ENCODE measurements at places on chromosomes 5 and 9.

GRCh38 chr5:156693113-156693512 lies 157.0 kb upstream of the PPP1R2B start:
- no peak for DNase-seq

DNA sequence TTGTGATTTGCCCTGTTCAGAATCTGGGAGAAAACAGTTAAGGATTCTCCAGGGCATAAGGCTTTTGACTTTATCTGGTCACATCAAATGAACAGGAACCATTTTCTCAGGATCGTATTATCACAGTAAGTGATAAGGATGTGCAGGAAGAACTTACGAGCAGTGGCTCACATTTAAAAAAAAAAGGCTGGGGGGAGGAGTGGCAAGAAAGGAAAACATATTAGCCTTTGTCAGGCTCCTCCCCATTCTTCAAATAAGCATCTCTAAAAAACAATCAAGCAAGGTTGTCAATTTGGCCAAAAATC lies 234.3 kb upstream of the TMEM161B start:
- DNase-seq, result no peak

DNA sequence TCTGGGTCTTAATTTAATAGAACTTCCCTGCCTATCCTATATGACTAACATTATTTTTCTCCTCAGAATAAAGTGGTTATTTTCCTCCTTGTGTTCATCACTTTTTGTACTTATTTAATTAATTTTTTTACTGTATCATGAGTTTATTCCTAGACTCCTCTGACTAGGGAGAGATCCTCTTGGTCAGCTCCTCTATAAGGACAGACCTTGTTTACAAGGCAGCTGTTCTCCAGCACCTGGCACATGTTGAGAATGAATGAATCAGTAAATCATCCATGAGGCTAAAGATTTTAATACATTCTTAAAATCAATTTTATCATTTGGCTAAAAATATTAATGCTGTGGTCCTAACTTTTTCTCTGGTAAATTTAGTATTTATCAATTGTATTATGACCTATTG lies 139.8 kb downstream of the NUDT12 start:
- no peak for DNase-seq

DNA sequence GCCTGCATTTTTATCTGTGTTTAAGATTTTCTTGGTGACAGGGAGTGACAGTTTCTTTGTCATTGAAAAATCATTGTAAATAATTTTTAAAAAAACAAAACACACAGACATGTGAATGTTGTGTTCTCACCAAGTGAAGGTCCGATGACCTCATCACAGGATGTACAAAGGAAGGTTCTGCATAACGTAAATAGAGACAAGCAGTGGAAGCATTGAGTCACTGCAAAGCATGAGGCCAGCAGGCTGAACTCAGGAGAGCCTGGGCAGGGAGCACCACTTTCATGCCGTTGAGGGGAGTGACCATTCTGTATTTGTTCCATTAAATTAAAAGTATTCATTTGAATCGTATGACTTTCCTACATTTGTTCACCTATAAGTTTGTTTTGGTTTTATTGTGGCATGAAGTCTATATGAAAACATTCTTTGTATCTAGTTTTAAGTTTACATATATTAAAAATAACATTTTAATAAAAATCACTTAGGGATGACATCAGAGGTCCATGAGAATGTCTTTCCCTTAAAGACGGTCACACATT lies 70.4 kb upstream of the TLE1 start:
- DNase-seq, result no peak

DNA sequence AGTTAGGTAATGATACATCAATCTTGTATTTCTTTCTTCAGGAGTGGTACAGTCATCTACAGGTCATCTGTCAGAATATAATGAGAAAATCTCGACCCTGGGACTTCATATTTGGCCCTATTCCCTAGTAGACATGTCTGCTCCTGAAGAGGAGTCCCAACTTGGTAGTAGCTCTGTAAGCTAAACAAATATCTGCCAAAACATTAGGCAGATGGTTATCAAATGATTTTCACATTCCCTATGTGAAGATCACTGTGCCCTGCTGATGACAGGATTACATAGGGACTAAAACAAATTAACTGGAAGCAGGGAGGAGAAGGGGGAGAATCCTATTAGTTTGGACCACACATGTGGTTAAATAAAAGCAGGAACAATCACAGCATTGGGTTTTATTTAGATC lies 138.6 kb upstream of the NFIB start:
- DNase-seq, result no peak

DNA sequence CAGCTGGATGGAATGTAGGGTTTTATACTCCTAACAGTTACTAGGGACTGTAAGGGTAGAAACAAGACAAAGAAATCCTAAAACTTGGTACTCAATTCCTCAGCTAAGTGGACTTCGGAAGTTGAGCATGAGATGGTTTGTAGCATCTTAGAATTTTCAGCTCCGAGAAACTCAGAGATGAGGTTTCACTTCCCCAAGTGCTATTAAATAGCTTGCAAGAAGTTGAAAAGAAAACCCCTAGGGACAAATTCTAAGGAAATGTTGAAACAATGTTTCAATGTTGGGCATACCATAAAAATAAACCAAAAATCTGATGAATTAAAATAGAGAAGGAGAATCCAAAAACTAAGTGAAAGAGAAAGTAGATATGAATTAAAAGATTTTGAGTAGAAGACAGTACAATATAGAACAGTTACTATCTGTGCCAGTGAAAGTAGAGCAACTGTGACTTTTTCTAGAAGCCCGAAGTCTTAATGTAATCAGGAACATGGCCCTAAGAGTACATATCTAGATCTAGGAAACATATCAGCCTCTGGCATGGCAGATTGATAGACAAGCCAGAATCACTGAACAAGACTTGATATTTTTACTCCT lies 308.6 kb upstream of the RGMB start:
- DNase-seq, result no peak

DNA sequence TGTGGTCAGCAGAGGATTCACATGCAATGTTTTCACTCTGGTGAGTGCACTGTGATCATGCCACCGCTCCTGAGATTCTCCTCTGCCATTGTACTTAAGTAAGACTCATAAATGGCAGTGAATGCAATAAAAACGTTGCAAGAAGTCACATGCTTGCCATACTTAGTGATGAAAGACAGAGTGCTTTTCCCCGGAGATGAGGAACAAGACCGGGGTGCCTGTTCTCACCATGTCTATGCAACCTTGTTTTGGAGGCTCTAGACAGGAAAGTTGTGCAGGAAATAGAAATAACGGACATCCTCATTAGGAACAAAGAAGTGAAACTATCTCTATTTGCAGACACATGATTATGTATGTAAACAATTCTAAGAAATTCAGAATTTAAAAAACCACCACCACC lies 84.7 kb upstream of the IRX2 start:
- no peak for DNase-seq

DNA sequence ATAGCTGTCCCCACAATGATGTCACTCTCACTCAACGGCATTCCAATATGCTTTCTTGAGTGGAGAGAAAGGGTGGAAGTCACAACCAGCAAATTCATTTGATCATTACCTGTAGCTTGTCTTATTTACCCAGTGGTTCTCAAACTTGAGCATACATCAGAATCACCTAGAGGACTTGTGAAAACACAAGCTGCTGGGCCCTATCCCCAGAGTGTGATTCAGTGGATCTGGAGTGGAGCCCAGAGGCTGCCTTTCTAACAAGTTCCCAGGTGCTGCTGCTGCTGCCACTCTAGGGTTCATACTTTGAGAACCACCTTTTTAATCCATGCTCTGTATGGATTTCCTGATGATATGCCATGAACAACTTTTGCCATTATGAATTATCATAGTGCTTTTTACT lies 94.7 kb downstream of the KLHL3 start:
- DNase-seq, result no peak

GRCh38 chr9:96875461-96876142 lies 21.3 kb upstream of the ZNF782 start:
- DNase-seq, result peak; percentile 70

DNA sequence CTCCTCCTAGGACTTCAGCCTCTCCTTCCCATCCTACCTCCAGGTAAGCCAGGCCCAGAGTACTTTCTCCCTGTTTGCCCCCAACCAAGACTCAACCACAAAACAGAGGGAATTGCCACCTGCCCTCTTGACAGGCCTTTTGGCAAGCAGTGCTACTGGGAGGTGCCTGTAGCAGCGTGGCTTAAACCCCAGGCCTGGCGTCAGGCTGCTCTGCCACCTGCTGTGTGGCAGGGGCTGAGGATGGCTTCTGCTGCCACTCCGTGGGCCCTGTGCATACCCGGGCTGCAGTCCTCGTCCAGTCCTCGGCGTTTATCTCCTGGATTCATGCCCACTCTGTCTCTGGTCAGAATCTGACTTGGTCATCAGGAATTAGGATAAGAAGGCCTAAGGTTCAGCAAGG lies 163.1 kb downstream of the PAX5 start:
- DNase-seq, result no peak

GRCh38 chr9:93292288-93292615 lies 108.3 kb downstream of the WNK2 start:
- DNase-seq, result no peak

GRCh38 chr5:142587354-142587965 lies 98.4 kb downstream of the FGF1 start:
- DNase-seq, result peak; percentile 67

GRCh38 chr5:59234236-59234635 lies 651.4 kb downstream of the RAB3C start:
- DNase-seq, result no peak

GRCh38 chr5:176845392-176845713 lies 35.0 kb downstream of the UNC5A start:
- no peak for DNase-seq

GRCh38 chr9:93133681-93134014 lies 403 bp downstream of the NINJ1 start:
- no peak for DNase-seq

- no peak for DNase-seq
Measured at GRCh38 chr5:142881784-142882126, 111.6 kb downstream of the ARHGAP26 start.

DNA sequence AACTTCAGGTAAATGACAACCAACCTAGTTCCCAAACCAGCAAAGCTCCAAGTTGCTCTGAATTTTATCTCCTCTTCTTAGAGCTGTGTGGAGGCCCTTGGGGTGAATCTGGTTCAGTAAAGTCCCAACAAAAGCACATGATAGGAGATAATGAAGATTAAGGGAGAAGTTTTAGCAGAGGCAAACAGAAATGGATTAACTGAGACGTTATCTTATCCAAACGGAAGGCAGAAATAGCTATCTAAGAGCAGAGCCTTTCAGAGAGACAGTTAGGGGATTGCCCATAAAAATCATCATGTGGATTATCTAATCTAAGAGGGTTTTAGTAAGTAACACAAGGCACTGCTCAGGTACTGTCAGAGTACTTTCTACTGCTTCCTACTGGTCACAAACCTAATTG lies 183.9 kb upstream of the ZNF618 start:
- no peak for DNase-seq

GRCh38 chr9:97132865-97133264 lies 93.9 kb upstream of the CTSV start:
- no peak for DNase-seq

DNA sequence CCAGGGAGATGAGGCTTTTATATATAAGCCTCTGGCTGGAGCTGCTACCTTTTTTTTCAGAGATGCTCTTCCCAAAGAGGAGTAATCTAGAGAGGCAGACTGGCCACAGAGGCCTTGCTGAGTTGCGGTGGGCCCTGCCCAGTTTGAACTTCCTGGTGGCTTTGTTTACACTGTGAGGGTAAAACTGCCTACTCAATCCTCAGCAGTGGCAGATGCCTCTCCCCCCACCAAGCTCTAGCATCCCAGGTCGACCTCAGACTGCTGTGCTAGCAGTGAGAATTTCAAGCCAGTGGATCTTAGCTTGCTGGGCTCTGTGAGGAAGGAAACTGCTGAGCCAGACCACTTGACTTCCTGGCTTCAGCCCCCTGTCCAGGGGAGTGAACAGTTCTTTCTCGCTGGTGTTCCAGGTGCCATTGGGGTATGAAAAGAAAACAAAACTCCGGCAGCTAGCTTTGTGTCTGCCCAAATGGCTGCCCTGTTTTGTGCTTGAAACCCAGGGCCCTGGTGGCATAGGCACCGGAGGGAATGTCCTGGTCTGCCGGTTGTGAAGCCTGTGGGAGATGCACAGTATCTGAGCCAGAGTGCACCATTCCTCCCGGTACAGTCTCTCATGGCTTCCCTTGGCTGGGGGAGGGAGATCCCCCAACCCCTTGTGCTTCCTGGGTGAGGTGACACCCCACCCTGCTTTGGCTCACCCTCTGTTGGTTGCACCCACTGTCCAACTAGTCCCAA lies 219.5 kb upstream of the IZUMO3 start:
- DNase-seq, result no peak

GRCh38 chr5:60993875-60994571 lies 49.0 kb downstream of the NDUFAF2 start:
- DNase-seq, result no peak

DNA sequence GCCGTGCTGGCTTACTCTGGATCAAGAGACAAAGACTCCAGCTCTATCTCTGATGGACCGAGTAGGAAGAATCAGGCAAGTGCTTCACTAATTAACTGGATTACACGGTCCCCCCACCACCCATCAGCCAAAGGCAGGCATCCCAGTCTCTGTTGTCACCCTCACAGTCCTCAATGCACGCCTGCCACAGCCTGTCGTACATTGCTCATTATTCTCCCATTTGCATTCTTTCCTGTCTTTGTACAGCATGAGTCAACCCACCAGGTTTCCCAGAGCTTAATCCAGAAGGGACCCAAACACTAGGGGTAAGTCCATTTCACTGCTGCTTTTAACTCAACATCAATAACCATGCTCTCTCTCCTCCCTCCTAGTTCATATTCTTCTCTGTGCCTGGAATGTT lies 44.4 kb downstream of the PCA3 start:
- DNase-seq, result no peak

DNA sequence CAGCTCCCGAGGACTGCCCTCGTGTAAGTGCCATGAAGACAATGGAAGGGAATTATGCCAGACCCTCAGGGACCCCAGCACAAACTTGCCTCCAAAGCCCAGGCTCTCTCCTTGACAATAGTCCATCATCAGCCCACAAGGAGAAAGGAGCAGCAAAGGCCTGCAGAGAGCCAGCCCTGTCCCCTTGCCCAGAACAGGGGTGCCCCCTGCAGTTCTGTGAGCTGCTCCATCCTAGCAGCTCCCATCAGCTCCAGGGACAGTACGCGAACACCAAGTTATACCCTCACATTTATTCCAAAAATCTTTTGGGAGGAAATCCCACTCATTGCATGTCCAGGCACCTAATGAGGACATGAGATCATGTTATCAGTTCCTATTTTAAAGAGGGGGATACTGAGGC lies 11.1 kb downstream of the BARX1 start:
- DNase-seq, result no peak

- DNase-seq, result no peak
Measured at GRCh38 chr5:93395010-93395409, 186.0 kb downstream of the NR2F1-AS1 start.

DNA sequence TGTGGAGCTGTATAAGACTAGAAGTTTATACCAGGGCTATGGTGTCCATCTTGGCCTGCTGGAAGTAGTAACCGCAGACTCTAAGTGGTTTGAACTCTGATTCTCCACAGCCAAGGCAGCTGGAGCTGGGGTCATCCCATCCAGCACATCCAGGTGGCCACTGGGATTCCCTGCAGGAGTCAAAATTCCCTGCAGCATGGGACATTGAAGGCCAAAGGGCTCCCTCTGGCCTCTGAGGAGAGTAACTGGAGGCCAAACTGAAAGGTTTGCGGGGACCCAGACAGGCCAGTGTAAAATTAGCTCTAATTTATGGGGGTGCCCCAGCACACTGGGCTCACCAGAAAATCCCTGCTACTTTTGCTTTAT lies 12.2 kb upstream of the PRXL2C start:
- no peak for DNase-seq

- no peak for DNase-seq
Measured at GRCh38 chr9:112719241-112719691, 1.3 kb upstream of the INIP start.

Data from activated CD8-positive, alpha-beta T cell treated with anti-CD3 and anti-CD28 coated beads, Interleukin-2, amount 10 ng/mL, durations not matched to agents 7 days and 5 days (primary cell).